ENCODE measurements at places on chromosomes 7 and 10.
A peak's percentile ranks its signal among the peaks of the same experiment; 100 is the strongest.

DNA sequence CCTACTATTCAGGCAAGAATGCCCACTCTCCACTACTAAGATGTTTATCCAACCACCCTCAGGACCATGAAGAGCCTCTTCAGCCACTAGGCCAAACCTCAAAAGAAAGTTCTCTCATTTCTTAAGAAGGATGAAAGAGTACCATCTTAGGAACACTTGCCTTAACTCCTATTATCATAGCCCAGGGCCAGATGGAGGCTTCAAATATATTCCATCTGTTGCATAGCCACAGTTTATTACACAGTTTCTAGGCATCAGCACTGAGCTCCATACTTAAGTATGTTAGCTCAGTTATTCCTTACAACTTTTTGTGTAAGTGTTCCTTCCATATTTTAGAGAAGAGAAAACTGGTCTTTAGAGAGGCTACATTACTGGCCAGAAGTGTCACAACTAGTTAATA, 37.4 kb upstream of the YAE1 start:
- no peak for DNase-seq

DNA sequence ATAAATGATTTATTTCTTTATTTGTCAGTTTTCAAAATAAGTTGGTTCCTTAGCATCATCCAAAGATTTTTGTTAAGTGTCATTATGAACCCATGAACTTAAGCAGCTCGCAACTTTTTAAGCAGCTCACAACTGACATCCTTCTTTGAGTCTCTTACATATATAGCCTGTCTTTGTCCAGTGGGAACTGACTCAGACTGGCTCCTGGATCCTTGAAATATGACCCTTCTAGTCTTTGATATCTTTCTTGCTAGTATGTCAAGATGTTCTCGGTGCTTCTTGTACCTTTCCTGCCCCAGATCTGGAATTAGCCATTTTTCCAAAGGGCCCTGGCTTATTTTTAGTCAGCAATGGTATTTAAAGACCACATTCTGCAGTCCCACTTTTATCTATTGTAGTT, 53.9 kb upstream of the ARID5B start:
- no peak for DNase-seq

DNA sequence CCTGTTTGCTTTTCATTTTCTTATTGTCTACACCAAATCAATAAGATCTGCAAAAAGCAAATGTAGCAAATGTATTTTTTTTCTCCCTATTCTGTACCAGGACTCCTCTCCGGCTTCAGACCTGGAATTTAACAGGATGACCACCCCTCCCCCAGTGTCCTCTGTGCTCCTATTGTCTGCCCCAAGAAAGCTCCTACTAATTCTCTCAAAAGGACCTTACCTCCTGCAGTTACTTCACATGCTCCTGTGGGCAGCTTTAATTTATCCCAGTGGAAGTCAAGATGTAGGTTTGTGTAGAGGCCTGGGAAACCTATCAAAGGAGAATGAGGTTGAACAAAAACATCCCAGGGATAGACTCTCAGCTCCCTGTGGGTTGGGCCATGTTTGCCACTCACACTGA, 31.3 kb downstream of the PLXNA4 start:
- DNase-seq, result no peak

DNA sequence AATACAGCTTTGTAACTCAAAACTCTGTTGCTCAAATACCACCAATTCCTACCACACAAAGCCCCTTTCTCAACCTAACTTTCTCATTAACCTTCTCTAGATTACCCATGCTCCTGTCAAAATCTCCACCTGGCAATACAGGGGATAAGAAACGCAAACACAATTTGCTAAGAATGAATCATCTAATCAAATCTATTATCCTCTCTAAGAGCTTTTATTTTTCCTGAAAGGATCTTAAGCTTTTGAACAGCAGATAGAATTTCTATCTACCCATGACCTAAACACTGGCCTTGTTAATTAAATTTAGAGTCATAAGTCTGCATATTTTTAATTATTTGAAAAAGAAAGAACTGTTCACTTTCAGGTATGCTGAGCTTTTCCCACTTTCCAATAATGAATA, 98.3 kb downstream of the HBP1 start:
- DNase-seq, result no peak

GRCh38 chr7:35849158-35849831, 48.4 kb downstream of the SEPTIN7 start:
- DNase-seq, result no peak

DNA sequence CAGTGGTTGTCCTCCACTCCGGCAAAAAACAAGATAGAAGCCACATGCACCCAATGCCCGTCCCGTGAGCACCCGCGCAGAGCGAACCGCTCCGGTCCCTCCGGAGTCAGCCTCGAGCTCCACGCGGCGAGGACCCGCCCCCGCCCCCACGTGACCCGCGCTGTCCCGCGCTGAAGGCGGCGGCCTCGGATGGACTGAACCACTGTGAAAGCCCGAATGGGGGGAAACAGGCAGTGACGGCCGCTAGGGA, 766 bp upstream of the EIF3B start:
- peak; percentile 96 for DNase-seq

GRCh38 chr7:2165610-2166594, 66.8 kb downstream of the MAD1L1 start:
- DNase-seq, result no peak

- DNase-seq, result no peak
Measured at GRCh38 chr10:80894797-80895467, 357.2 kb downstream of the SH2D4B start.

DNA sequence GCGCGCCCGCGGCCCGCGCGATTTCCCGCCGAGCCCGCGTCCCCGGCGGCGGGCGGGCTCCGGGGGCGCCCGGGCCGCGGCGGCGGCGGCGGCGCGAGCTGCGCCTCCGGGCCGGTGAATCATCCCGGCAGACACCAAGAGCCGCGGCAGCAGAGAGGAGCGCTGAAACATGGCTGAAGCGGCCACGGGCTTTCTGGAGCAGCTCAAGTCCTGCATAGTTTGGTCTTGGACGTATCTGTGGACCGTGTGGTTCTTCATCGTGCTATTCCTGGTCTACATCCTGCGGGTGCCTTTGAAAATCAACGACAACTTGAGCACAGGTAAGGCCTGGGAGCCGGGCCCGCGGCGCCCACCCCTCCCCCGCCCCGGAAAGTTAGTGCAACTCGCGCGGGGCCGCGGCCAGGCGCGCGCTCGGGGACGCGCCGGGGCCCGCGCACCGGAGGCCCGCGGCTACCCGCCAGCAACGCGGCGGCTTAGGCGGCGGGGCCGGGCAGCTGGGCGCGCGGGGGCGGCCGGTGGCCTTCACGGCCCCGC, at the start of gene ST7:
ST7 (plus strand) TSS at position 130 of the 534 bp plus-strand sequence; CDS start at position 170, 40 bp downstream.
- peak; percentile 84 for DNase-seq

DNA sequence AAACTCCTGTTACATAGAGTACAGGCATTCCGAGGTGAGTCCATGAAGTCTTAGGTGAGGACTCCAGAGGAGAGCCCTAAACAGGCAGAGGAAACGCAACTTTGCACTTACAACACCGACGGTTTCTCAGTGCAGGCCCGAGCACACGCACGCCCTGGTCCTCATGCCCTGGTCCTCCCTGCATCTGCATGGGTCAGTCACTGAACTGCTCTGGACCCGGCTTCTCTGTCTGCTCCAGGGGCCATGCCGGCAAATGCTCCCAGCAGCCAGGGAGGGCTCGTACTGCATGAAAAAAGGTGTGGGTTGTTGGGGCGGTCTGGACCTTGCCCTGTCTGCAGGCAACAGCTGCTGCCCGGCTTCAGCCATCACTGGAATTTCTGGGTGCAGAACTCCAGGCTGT, 317.3 kb upstream of the SHH start:
- DNase-seq, result no peak

GRCh38 chr10:50929670-50930069, 44.2 kb upstream of the A1CF start:
- no peak for DNase-seq

GRCh38 chr10:95730233-95730632, 25.7 kb upstream of the ENTPD1 start:
- DNase-seq, result no peak

DNA sequence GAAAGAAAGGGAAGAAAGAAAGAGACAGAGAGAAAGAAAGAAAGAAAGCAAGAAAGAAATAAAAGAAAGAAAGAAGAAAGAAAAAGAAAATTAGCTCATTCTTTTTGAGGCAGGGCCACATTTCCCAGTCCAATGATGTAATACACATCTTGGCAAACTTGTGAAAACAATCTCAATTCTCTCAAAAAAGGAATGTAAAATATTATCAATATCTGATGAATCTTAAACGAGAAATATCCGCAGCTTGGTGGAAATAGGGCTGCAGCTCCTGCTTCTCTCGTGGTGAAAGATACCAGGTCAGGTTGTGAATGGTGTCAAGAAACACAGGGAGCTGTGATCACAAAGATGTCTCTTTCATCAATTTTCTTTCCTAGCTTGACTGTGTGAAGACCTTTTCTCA, 739.6 kb upstream of the NRP1 start:
- DNase-seq, result no peak

DNA sequence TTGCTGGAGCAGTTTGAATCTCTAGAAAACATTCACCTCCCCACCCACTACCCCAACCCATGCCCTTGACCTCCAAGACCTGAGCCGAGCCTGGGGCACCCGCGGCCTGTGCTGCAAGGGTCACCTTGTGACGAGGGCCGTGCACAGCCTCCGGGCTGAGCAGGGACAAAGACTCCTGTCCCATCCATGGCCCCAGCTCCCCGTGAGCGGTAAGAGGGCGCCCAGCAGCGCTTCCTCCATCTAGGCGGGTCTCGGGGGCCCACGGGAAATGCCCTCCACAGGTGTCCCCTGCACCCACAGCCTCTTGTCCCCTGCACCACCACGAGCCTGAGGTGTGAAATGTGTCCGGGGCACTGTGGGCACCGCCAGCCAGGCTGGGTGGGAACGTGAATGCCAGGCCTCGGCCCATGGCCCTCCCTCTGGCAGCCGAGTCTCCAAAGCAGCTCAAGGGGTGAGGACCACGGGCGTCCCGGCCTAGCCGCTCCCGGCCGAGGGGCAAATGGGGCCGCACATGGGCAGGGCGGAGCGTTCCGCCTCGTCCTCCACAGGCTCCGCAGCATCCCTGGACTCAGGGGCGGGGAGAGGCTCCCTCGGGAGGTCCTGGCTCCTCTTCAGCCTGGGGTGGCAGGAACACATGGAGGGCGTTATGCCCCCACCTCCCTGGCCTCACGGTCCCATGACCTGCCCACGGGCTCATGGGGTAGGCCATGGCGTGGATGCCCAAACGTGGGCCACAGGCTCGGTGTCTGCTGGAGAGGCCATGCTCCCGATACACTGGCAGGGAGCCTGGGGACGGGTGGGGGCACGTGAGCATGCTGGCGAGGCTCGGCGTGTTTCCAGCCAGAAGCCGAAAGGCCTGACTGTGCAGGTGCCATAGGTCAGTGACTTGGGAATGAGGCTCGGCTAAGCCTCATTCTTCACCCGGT, 21.1 kb downstream of the DPYSL4 start:
- DNase-seq, result no peak

GRCh38 chr10:128877936-128878335, 589.1 kb upstream of the MGMT start:
- no peak for DNase-seq

- DNase-seq, result peak; percentile 75
Measured at GRCh38 chr10:50990568-50991455, 83.5 kb upstream of the PRKG1 start.

DNA sequence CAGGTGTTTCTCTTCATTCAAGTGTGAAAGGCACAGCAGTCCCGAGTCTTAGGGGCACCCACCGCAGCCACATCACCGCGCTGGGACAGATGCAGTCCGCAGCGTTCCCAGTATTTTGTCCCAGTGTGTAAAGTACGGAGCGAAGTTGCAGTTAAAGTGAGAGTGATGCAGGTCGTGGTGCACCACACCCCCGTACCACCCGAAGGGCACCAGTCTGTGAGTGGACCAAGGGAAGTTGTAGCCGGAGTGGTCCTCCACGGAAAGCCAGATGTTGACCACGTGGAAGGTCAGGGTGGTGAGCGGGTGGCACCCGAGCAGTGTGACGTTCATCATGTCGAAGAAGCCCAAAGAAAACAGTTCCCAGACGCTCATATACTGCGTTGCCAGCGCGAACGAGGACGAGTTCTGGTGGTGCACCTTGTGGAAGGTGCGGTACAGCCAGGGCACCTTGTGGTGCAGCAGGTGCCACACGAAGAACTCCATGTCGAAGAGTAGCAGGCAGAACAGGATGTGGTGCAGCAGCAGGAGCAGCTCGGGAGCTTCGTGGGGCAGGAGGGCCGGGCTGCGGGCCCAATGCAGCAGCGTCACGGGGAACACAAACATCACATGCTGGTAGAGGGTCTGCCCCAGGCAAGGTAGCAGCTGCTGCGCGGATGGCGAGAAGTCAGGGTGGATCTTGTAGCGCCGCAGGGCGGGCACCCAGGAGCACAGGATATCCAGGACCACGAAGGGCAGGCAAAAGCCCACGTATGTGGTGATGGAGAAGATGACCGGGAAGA, 526 bp downstream of the CH25H start:
- peak; percentile 49 for DNase-seq

DNA sequence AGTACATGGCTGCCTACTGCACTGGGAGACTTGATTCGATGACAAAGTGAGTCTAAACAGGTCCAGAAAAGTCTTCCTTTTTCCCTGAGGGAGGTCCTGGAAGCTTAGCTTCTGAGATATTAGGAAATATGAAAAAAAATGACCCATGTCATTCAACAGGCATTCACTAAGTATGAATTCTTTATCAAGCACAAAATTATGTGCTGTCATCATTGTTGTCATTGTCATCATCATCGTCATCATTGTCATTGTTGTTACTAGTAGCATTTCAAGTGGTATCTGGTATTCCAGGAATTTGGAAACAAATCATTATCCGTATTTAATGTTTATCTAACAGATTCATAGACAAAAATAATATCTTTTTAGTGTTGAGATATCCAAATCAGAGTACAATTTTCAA, 49.7 kb upstream of the HECTD2 start:
- no peak for DNase-seq

DNA sequence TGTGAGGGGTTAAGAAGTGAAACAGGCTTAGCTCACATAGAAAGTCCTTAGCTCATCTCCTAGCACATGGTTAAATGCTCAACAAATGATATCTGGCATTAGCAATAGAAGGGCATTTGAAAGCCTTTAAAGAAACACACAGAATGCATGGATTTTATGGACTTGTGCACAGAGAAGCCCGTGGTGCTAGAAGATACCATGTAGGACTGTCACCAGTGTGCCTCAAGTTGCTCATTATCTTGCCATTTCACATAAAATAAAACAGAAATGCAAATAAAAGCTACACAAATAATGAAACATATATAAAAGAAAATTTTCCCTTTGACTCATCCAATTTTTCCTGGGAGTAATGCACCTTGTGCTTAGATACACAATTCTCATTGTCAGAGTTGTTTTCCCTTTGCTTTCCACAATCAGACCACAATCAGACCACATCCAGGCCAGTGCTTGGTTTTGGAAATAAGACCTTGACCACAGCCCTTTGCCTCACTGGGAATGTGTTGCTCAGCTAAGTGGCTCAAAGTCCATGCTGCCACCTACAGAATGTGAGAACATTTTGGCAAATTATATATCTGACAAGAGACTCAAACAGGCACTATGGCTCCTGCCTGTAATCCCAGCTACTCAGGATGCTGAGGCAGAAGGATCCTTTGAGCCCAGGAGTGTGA, 9.5 kb upstream of the WDR11 start:
- no peak for DNase-seq

DNA sequence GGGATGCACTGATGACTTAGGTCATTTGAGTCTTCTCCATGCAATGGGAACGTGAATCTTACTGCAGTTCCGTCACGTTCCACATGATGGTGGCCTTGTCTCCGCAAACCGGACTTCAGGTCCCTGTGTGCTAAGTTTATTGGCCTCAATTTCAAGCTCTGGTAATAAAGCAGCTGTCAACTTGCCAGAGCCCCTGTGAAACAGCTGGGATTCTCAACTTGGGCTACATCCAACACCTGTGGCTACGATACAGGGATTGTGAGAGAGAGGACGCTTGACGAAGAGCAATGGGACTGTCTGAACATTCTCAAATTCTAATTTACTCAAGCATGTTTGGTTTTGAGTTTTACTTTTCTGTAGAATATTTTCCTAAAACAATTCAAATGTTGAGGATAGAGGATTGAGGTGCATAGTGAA, 174.2 kb downstream of the PTN start:
- peak; percentile 84 for DNase-seq

All from right forelimb (tissue), 1 donor.